ENCODE measurements at places on chromosomes 7 and 10.

DNA sequence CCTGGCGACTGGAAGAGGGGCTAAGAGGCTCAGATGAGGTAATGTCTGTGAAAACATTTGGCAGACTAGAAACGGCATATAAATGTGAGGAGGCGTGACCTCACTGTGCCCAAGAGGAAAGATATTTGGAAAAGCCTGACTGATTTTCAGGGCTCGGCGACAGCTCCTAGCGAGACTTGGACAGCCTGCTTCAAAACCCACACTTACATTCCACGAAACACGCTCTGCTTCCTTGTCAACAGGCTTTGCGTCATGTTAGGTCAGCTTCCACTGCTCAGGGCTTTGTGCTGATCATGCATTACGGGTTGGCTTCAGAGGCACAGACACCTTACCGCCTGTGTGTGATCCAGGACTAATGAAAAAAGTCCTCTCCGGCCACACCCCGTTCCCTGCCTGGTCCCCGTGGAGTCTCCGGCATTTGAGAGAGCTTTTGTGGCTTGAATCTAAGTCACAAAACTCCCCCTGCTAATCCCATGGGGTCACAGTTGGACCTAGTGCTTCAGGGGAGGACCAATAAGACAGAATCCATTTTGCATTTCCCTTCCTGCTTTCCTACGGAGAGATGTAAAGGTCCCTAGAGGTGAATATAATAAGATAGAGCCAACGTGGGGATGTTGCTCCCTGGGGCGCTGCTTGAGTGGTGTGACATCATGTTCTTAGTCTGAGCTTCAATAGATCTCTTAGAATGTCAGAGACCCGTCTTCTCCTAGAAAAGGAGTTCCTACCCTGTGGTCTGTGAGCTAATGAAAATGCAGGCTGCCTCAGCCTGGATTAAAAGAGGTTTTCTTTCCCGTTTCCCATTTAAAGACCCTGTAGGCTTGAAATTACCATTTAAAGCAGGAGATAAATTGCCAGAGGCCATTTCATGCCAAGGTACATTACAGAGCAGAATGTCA is 25.5 kb downstream of the FGFBP3 start:
- DNase-seq, result no peak

GRCh38 chr7:151039850-151040548 is 8.3 kb upstream of the ASIC3 start:
- no peak for DNase-seq

DNA sequence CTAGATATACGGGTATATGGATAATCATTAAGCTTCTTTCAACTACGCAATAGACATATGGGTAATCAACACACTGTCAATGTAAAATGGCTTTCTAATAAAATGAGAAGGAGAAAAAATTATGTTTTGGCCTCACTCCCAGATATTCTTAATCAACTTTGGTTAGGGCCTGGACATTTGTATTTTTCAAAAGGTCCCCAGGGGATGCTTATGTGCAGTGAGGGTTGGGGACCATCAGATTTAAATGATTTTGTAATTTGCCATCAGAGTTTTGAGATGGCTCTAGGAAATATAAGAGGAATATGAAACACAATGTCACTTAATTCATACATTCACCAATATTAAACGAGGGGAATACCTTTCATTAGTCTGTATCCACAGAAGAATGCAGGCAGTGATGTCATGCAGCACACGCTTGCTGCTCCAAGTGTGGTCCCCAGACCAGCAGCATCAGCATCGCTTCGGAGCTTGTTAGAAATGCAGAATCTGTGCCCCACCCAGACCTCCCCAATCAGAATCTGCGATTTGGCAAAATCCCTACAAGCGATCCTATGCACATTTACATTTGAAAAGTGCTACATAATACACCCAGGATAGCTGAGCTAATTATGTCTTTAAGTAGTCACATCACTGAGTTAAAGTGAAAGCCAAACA is 75.1 kb downstream of the INHBA start:
- DNase-seq, result no peak

DNA sequence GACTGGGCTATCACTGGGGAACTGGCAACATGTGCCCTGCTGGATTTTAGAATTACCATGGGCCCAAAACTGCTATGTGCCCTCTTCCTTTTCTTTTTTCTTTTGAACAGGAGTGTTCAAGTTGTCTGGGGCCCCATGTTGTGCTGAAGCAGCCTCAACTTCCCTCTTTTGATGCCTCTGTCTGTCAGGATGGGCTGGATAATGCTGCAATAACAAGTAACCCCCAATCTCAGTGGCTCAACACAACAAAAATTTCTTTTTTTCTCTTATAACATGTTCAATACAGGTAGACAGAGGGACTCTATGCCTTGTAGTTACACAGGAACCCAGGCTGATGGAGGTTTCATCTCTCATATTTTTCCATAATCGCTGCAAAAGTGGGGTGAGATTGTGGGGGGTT is 8.2 kb upstream of the PCBD1 start:
- no peak for DNase-seq

- no peak for DNase-seq
These were observed 707.8 kb downstream of the XPNPEP1 start for GRCh38 chr10:109215291-109216075.

GRCh38 chr10:103595933-103596726 is 102.6 kb downstream of the NEURL1 start:
- no peak for DNase-seq

GRCh38 chr10:128011059-128011979 is 104.4 kb downstream of the PTPRE start:
- DNase-seq, result peak; percentile 85
